ENCODE measurements at places on chromosomes 3 and 15. TPM values are rescaled to one million over a fixed set of nuclear protein-coding genes. Genes with fewer than 3 reads are reported as not detected.

The DNAJC13 gene
- 27.1 TPM for total RNA-seq

The RAF1 gene
- 75.8 TPM for total RNA-seq

The FEZF2 gene
- not detected for total RNA-seq

The PARP16 gene
- 5.1 TPM for total RNA-seq

The CLSTN2 gene
- total RNA-seq: 0.15 TPM

The RAB43 gene
- total RNA-seq: 12.9 TPM

The PRSS50 gene
- total RNA-seq: not detected

The SOX2 gene
- total RNA-seq: not detected

The HES1 gene
- total RNA-seq: not detected

The SLC6A11 gene
- total RNA-seq: not detected

The ITIH1 gene
- not detected for total RNA-seq

The GRM2 gene
- under 0.01 TPM for total RNA-seq

The P2RY1 gene
- total RNA-seq: 0.30 TPM

The TLR9 gene
- under 0.01 TPM for total RNA-seq

The CACNA1D gene
- total RNA-seq: under 0.01 TPM
